ENCODE measurements at places on chromosomes 11 and 22.

- DNase-seq, result no peak
These were observed 424.6 kb downstream of the BRD1 start for GRCh38 chr22:49403102-49403501.

DNA sequence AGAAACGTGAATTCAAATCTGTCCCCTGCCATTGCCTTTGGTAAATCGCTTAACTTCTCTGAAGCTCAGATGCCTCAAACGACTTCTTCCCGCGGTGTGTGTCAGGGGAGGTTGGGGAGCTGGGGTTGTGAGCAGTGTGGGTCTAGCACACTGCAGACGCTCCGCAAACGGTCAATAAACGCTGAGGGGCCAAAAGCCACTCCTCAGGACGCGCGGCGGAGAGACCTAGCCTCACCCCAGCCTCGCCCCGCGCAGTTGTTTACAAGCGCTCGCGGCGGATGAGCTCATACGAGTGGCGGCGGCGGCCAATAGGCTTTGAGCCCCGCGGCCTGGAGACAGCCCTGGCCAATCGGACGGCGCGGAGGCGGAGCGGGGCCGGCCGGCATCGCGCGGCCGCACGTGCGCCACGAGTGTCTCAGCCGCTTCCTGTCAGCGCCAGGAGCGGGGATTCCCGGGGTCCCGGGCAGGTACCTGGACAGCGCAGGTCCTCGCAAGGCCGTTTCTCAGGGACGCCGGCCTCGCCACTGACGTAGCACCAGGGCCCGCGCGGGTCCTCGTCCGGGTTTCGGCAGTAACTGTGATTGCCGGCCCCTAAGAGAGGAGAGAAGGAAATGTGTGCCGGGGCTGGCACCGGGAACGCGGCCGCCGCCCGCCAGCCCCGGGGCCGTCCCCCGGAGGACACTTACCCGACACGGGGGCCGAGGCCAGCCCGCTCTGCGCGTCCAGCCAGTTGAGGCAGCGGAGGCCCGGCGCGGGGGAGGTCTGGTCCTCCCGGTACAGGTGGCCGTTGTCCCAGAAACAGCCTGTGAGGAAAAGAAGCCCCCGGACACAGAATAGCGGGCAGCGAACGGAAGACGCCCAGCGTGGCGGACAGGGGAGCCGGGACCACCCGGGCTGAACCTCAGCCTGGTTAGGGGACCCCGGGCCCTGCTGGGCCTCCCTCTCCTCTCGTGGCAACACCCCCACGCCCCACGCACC is 1.5 kb downstream of the PIK3IP1 start:
- peak; percentile 92 for DNase-seq

DNA sequence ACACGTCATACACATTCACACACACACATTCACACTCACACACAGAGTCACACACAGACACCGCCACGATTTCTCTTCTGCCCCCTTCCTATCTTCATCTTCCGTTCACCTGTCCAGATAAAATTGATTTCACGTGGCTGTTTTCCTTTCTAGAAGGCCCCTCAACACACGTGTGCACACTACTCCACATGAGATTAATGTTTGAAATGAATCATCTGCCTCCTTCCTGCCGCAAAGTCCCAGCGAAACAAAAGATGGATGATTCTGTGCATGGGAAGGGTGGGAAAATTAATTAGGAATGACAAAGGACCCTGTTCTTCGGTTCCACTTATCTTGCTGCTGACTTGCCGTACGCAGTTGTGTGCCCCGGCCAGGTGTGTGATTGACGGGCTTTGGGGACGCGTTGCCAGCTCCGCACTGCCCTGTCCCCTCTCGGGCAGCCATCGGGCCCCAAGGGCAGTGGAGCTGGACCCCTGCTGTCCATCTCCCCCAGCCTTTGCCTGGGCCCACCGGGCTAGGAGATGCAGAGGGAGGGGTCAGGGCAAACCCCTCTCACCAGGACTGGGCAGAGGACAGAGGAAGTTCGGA is 73.8 kb downstream of the MPPED1 start:
- DNase-seq, result no peak

DNA sequence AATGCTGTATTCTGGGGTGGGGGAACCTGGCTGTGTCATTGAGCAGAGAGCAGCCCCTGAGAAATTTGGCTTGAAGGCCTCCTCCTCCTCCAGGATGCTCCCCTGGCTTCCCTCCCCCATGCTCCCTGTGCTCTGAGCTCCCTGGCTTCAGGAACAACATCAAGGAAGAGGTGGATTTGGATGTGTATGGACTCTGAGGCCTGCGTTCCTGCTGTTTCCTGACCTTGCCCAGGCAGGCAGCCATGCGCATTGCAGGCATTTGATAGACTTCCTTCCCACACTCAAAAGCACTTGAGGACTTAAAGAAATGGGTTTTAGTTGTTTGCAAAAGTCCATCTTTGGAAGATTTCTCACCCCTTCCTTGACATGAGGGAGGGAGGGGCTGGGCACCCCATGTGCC is 1317.1 kb downstream of the BRD1 start:
- DNase-seq, result no peak

- no peak for DNase-seq
These were observed 65.9 kb downstream of the PHF21A start for GRCh38 chr11:46055371-46055770.

GRCh38 chr11:116712428-116712827 is 60.4 kb downstream of the BUD13 start:
- no peak for DNase-seq

GRCh38 chr22:46897246-46897623 is 134.8 kb downstream of the TBC1D22A start:
- peak; percentile 18 for DNase-seq

GRCh38 chr22:24357547-24357946 is 69.9 kb upstream of the ADORA2A start:
- DNase-seq, result no peak

GRCh38 chr11:19027829-19028595 is 32.5 kb downstream of the MRGPRX2 start:
- peak; percentile 70 for DNase-seq

GRCh38 chr11:119723243-119723951 is 5.6 kb downstream of the NECTIN1 start:
- no peak for DNase-seq

DNA sequence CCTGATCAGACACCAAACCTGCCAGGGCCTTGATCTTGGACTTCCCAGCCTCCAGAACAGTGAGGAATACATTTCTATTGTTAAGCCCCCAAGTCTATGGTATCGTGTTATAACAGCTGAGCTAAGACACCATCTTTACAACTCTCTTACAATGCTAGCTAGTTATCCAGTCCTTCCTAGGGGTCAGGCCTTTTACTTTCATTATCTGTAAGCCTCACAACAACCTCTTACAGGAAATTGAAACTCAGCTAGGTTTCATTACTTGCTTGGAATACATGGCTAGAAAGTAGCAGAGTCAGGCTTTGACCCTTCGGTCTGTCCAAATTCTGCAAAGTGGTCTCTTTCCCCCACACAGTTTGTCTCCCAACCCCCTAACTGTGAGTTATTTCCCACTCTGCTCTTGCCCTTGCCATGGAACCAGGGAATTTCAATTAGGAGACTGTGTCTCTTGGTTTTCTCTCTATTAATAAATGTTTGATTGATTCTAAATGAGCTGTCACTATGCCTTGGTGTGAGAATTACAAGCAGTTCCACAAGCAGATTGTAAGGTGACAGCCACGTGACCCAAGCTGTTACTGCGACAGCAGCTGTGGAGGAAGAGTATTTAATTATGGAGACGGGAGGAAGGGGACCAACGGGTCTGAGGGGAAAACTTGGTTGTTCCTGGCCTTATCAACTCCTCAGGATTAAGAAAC is 38.4 kb upstream of the CLMP start:
- no peak for DNase-seq

GRCh38 chr11:62141111-62142042 is 17.6 kb downstream of the INCENP start:
- DNase-seq, result no peak

Data from RKO (cell line).